Lung (tissue), 17 donors: ENCODE measurements at places on chromosomes 1 and 21. TPM values are rescaled to one million over a fixed set of nuclear protein-coding genes. Genes with fewer than 3 reads are reported as not detected.

DNA sequence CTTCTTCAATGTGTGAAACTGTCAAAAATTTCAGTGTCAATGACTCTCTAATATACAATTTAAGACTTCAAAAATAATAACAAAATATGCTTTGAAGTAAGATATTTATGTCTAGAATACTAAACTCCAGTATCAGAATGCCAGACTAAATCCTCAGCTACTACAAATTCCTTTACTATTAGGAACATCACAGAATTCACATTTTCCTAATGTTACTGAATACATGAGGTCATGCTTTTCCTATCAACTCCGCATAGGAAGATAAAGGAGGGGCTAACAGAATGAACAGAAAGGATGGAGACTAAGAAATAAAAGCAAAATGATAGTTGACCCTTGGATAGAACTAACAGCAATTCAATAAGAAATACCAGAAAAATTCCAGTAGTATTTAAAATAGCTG lies 292.7 kb downstream of the SDCCAG8 start:
- H3K36me3 ChIP-seq = peaks cover 4% of the 10 kb centered on the region
- no peaks in the 10 kb centered on the region for H3K27me3 ChIP-seq
- H3K27ac ChIP-seq = no peak overlapping the region
- H3K4me3 ChIP-seq = no peak overlapping the region

DNA sequence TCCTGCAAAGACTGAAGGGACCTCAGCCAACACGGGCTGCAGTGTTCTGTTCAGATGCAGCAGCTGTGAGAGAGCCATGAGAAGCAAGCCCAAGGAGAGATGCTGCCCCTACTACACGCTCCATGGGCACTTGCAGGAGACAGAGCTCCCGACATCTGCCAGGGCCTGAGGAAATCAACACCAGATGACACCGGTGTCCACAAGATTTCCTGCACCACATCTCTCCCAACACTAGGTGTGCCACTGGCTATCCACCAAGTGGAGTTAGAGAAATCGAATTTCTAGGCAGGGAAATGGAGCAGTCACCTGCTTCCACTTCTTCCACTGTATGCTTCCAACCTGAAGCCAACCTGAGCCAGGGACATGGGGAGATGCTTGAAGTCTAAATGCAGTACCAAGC lies 445.3 kb downstream of the RWDD3 start:
- H3K4me3 ChIP-seq = no peak overlapping the region
- H3K27me3 ChIP-seq = no peaks in the 10 kb centered on the region
- H3K36me3 ChIP-seq = no peaks in the 10 kb centered on the region
- no peak overlapping the region for H3K27ac ChIP-seq

DNA sequence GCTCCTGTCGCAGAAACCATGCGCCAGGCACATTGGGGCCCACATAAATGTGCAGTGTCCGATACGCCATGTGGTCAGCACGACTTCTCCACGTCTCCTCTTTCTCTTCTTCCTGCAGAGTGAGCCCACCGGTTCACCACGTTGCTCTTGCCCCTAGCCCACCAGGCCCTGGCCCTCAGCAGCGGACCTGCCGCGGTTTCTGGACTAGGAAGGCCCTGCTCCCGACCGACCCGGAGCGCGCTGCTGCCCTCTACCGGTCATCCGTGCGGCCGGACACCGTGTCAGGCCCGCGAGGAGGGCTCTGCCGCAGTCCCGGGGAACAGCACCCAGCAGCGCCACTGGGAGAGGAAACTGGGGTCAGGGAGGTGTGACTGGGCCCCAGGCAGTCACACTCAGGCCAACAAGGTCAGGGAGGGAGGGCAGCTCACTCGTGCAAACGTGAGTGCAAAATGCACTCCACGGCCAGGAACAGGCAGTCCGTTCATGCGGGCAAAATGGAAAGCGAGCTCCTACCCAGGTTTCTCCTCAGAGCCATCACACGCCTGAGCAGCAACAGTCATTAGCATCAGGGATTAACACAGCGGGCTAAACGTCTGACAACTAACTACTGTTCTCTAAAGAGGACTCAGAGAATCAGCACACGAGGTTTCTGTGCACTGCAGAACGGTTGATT lies 13.7 kb downstream of the TLR5 start:
- peaks cover 3% of the 10 kb centered on the region for H3K4me1 ChIP-seq
- peak; percentile 59 for DNase-seq
- H3K27me3 ChIP-seq = no peaks in the 10 kb centered on the region
- no peak overlapping the region for H3K27ac ChIP-seq

- no peak for DNase-seq
- no peaks in the 10 kb centered on the region for H3K36me3 ChIP-seq
- H3K27ac ChIP-seq = no peak overlapping the region
- no peak overlapping the region for H3K4me3 ChIP-seq
- H3K27me3 ChIP-seq = no peaks in the 10 kb centered on the region
- H3K4me1 ChIP-seq = peaks cover 3% of the 10 kb centered on the region
Observed at GRCh38 chr1:51214615-51215131, 21.4 kb upstream of the RNF11 start.

DNA sequence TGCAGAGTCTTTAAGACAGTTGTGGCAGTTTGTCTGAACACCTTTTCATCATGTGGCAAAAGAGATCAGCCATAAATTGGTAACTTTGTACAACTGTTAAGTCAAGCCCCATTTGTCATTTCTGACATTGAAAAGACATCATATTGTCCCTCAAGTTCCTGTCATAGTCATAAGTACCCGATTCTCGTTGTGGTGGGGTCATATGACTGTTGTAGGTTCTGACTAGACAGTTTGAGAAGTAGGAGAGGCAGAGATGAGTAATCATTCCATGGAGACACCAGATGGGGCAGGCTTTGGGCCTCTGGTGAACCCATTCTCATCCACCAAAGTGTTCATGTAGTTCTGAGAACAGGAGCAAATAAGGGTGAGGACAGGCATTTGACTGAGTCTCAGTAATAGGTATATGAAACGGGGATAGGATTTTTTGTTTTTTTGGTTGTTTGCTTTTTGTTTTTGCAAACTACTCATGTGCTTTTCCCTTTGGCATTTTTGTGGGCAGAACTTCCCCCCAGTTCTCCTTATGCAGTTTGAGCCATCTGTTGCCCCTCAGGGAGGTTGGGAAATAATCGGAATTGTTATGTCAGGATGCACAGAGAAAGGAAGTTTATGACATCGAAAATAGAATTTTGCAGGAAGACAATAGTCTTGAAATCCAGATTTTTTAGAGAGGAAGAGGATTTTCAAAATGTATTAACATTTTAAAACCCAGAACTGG lies 86.9 kb upstream of the KCNE2 start:
- no peaks in the 10 kb centered on the region for H3K27me3 ChIP-seq
- no peaks in the 10 kb centered on the region for H3K36me3 ChIP-seq
- H3K4me1 ChIP-seq = peaks cover 25% of the 10 kb centered on the region
- no peak for DNase-seq
- H3K27ac ChIP-seq = no peak overlapping the region
- no peak overlapping the region for H3K4me3 ChIP-seq

- H3K4me3 ChIP-seq = no peak overlapping the region
- H3K27me3 ChIP-seq = no peaks in the 10 kb centered on the region
- no peaks in the 10 kb centered on the region for H3K36me3 ChIP-seq
- no peaks in the 10 kb centered on the region for H3K4me1 ChIP-seq
- no peak for DNase-seq
Observed at GRCh38 chr1:191912517-191912916, 245.7 kb upstream of the RGS18 start.

- H3K4me1 ChIP-seq = no peaks in the 10 kb centered on the region
- DNase-seq = peak; percentile 61
- H3K27me3 ChIP-seq = no peaks in the 10 kb centered on the region
- H3K27ac ChIP-seq = peak overlapping the region; percentile 87
- no peak overlapping the region for H3K4me3 ChIP-seq
- H3K36me3 ChIP-seq = no peaks in the 10 kb centered on the region
Observed at GRCh38 chr1:204417074-204417997, 5.7 kb upstream of the PPP1R15B start.

DNA sequence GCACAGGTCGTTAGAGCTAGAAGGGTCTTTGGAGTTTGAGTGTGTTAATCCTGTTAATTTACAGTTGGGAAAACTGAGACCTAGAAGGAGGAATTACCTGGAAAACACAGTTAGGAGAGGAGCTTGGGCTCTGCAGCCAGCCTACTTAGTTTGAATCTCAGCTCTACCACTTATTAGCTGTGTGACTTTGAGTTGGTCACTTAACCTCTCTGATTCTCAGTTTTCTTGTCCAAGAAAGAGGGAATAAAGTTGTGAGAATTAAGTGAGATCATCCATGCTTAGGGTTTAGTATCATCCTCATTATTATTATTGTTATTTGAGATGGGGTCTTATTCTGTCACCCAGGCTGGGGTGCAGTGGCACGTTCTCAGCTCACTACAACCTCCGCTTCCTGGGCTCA lies 5.4 kb upstream of the HTR1D start:
- no peak overlapping the region for H3K4me3 ChIP-seq
- DNase-seq = no peak
- no peak overlapping the region for H3K27ac ChIP-seq
- peaks cover 12% of the 10 kb centered on the region for H3K27me3 ChIP-seq
- no peaks in the 10 kb centered on the region for H3K36me3 ChIP-seq

DNA sequence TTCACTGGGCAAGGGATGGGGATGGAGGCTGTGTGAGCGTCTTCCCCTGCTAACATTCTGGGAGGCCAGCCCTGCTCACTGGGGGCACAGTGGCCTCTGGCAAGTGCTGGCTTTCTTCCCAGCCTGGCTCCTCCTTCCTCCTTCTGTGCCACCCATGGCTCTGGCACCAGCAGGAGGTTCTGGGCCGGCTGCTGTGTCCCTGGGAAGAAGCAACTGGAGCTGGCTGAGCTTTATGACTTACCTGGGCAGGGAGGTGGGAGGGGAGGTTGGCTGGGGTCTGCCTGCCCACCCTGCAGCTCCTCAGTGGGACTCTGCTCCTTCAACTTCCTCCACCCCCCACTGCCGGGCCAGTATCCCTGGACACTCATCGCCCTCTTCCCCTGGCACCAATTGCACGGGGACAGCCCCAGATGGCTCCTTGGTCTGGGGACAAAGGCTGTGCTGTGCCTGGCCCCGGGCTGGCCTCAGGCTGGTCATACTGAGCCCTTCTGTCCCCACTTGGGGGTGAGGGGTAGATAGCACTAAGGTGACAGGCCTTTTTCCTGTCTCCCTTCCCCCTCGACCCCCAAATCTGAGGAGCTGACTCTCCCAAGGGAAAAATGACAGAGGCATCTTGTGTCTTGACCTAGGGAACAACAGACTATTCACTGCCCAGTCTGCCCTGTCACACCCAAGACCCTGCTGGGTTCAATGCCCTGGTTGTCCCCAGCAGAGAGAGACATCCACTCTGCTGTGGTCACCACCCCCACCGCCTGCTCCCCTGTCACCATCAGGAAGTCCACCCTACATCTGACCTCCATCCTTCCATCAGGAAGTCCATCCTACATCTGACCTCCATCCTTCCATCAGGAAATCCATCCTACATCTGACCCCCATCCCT lies 14.4 kb downstream of the CDK18 start:
- no peak overlapping the region for H3K4me3 ChIP-seq
- H3K36me3 ChIP-seq = peaks cover 3% of the 10 kb centered on the region
- H3K4me1 ChIP-seq = peaks cover 29% of the 10 kb centered on the region

GRCh38 chr1:84550826-84551225 lies 23.4 kb downstream of the CTBS start:
- no peaks in the 10 kb centered on the region for H3K27me3 ChIP-seq
- no peak overlapping the region for H3K27ac ChIP-seq
- H3K36me3 ChIP-seq = no peaks in the 10 kb centered on the region
- no peak for DNase-seq

DNA sequence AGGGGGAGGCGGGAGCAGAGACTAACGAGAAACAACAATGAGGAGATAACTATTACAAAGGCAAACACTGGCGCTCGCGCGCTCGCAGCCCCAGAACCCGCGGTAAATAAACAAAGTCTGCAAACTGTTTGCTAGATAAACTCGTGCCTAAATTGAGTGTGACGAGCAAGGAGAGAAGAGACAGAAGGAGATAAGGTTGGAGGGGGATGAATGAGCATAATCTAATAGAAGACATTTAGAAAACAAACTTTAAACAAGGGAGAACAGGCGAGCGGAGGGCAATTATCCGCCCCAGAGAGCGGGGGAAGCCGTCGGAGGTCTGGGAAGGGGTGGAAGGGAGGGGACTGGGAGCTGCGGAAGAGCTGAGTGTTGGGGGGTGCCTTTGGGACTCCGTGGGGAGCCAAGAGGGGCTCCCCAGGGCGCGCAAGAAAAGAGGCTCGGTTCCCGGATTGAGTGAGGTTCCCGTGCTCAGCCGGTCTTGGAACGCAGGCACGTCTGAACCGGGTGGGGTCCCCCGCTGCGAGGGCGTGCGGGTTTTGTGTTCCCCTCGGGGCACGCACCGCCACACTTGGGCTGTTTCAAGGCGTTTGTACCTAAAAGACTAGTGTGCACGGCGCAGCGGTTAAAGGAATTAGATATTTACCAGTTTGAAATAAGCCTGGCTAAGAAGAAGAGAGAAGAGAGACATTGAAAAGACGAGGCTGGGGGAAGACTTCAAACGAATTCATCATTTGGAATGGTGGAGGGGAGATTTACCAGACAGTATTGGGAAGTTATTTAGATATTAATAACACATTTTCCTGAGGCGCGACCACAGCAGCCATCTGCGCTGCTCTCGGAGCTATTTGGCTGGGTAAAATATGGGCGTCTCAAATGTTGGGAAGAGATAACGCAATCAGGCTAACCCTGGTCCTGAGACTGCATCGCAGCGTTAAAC lies 10.6 kb downstream of the PAX7 start:
- H3K36me3 ChIP-seq = no peaks in the 10 kb centered on the region
- peaks cover 4% of the 10 kb centered on the region for H3K4me1 ChIP-seq
- no peak overlapping the region for H3K4me3 ChIP-seq
- no peak for DNase-seq
- H3K27ac ChIP-seq = no peak overlapping the region

DNA sequence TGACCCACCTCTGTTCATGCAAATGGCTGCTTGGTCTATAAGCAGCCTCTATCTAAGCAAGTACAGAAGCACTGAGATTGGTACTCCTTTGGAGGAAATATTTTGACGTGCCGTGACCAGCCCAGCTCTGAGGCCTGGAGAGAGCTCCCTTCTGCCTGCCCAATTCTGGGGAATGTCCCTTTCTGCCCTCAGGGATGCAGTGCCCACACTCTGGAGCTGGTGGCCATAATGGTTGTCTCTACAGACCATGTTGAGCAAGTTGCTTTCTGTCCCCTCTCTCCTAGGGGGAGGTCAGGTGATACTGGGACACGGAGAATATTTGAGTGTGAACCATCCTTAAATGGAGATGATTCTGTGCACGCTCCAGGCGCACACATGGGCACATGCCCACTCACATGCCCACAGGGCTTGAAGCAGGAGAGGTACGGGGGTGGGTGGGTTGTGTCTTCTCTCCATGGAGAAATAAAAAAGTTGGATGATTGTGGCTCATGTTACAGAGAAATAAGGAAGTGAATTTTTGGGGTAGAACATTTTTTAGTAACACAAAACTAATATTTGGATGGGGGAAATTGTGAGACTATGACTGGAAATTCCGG lies 13.9 kb upstream of the ALPL start:
- no peaks in the 10 kb centered on the region for H3K27me3 ChIP-seq
- peaks cover 12% of the 10 kb centered on the region for H3K4me1 ChIP-seq
- no peaks in the 10 kb centered on the region for H3K36me3 ChIP-seq
- H3K4me3 ChIP-seq = no peak overlapping the region
- no peak overlapping the region for H3K27ac ChIP-seq

Gene PRMT2
- 93.8 TPM for total RNA-seq

Gene OR2AK2
- total RNA-seq = not detected

Gene FCMR
- total RNA-seq = 8.5 TPM

Gene MYOM3
- 0.11 TPM for total RNA-seq

Gene F13B
- not detected for total RNA-seq
